Colonic mucosa (tissue), 4 donors: ENCODE measurements at places on chromosomes 1 and 21.

GRCh38 chr1:51345300-51345687 is 14.9 kb upstream of the TTC39A start:
- no peak for DNase-seq

- DNase-seq, result no peak
These were observed 79.9 kb downstream of the DMRTA2 start for GRCh38 chr1:50343323-50343722.

DNA sequence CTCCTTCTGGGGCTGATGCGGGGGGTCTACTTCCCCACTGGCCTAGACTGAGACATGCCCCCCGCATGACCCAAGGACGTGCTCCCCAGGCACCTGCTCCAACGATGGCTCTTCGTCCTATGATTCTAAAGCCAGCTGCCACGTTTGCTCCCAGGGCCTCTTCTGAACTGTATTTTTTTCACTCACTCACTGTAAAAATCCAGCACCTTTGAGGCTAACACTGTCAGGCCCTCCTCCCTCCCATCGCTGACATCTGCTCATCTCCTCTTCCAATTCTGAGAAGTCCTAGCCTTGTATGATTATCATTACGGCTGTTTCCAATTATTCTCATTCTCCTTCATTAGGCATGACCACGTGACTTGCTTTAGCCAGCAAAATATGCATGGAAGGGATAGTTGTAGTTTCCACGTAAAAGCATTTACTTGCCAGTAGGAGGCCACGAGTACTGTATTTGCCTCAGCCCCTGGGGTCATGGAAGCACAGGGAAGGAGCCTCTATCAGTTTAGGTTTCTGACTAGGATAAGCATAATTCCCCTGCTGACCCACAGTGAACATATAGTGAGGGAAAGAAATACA is 19.1 kb upstream of the EDN2 start:
- DNase-seq, result no peak

DNA sequence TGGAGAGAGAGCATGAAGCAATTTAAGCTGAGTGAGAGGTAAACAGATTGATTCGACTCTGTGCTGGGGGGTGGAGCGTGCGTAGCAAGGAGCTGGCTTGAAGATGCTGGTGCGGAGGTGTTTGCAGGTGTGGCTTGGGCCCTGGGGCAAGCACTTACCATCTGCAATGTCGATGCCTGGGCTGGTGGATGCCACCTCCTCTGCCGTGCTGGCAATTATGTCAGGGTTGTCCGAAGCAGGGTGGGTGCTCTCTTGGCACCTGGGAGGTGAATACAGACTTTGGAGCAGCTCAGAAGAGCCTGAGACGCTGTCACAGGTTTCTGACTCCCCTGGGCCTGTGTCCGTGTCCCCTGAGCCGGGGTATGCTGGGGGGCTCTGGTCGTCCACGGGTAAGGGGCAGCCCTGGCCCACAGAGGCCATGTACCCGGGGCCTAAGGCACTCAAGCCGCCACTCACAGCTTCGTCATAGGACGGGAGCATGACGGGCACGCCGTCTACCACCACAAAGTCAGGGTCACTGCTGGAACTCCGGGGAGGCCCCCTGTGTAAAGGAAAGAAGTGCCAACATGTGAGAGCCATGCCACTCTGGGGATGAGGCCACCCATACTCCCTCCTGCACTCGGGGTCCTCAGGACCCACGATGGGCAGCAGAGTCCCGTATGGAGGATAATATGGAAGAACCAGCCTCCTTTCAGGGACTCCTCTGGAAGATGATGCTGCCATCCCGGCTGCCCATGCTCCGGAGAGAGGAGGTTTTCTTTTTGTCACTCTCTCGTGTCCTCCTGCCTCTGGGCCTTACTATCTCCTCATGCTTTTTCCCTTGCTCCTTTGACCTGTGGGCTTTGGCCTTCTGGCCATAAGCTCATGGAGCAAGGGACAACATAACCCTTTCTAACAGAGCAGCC is 80.3 kb upstream of the TLR5 start:
- DNase-seq, result no peak

GRCh38 chr1:15730423-15730822 is 5.6 kb upstream of the SLC25A34 start:
- DNase-seq, result no peak

- no peak for DNase-seq
These were observed 68.5 kb upstream of the PLXNA2 start for GRCh38 chr1:208312706-208313105.

DNA sequence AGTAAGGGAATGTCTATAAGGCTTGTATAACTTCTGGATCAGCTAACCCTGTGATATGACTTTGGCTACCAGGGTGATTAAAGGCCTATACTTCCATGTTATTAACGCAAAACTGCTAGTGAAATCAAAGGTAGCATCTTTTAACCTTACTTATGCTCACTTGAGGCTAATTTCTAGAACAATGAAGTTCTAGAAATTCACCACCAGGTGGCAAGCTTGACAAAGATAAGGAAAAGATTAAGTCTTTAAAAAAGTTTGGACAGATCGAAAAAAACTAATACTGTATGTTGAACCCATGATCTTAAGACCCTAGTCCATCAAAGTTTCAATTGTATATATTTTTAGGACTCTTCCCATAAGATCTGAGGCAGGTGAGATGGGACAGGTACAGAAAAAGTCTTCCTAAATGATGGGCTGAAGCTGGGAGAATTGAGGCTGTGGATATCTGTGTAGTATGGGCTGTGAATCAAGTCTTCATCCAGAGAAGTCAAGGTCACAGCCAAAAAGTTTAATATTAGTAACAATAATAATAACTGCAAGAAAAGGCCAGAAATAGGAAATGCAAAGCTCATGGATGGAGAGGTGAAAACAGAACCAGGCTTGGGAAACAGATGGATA is 18.8 kb downstream of the KYAT3 start:
- no peak for DNase-seq

DNA sequence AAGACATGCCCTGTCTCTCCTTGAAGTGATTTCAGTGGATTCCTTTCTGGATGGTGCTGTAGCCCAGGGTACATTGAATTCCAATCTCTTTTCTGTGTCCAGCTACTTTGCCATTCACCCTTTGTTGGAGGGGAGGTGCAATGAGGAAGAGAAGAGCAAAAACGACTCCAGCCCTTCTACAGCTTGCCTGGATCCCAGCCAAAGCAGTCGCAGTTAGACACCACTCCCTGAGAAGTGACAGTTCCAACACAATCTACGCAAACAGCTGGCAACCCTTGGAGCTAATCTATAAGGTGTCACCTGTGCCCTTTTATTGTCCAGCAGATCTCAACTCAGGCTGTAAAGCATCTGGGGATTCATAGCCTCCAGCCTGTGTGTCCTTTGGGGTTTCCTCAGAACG is 4.6 kb downstream of the CD244 start:
- DNase-seq, result peak; percentile 89

DNA sequence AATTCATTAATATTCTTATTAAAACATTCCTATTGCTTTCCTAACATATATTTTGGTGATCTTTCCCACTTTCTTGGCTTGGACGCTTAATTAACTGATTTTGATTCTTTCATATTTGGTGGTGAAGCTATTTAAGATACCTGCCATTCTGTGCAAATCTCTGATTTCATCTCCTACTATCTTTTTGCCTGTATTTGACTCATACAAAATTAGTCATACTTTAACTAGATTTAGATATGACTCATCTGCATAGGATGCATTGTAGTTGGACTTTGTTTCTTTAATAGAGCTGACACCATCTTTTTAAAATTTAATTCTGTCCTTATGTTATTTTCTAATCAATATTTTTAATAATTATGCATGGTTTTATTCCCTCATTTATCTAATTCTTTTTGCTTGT is 93.8 kb upstream of the PLPPR4 start:
- DNase-seq, result no peak

DNA sequence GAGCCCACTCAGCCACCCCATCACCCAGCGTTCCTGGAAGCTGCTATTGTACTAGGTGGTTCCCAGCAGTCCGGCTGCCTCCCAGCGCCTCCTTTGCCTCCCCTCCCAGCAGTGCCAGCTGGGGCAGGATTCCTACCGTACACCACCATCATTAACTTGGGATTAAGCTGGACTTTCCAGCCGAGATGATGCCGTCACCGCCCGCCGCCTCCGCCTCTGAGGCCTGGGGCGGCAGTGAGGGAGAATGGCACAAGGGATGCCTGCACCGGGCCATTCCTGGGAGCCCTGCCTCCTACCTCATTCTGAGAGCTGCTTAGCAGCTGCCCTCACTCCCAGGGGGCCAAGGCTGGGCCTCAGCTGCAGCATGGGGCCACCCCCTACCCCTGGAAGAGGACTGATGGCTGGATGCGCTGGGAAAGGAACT is 13.2 kb downstream of the CNTN2 start:
- DNase-seq, result no peak

DNA sequence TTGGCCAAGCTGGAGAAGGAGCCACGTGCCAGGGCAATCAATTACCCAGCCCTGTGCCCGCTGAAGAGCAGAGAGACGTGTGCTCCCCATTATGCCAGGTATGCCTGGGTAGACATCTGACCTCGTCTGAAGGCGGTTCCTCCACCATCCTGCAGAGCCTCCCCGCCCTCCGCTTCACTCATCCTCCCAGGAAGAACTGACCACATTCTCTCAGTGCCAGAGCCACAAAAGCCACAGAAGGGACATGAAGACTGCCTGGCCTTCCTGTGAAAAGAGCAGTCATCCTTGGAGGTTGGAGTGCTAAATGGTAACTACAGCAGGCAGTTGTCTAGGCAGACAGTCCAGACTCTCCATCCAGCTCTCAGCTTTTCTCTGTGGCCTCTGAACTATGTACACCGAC is 12.0 kb downstream of the SYT2 start:
- no peak for DNase-seq

- no peak for DNase-seq
These were observed 10.1 kb upstream of the KRTAP13-2 start for GRCh38 chr21:30382201-30382600.

GRCh38 chr1:183126000-183126366 is 60.1 kb upstream of the LAMC2 start:
- DNase-seq, result no peak

GRCh38 chr1:62962901-62963776 is 179.2 kb downstream of the ATG4C start:
- DNase-seq, result peak; percentile 43

- no peak for DNase-seq
These were observed 8.5 kb upstream of the DMBX1 start for GRCh38 chr1:46480959-46481646.

- no peak for DNase-seq
These were observed 421.0 kb downstream of the MRPL39 start for GRCh38 chr21:25186273-25186672.

DNA sequence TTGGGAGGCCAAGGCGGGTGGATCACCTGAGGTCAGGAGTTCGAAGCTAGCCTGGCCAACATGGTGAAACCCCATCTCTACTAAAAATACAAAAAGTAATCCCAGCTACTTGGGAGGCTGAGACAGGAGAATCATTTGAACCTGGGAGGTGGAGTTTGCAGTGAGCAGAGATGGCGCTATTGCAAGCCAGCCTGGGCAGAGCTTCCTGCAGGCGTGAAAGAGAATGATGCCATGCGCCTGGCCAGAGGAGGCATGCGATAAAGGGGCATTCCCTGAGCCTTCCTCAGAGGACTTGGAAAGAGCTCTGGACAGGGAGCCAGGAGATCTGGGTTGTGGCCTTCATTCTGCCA is 3.2 kb downstream of the E2F2 start:
- DNase-seq, result no peak

GRCh38 chr1:183023146-183023600 is at the start of gene LAMC1:
Gene LAMC1, plus strand, starts transcription at chr1:183023420. Its CDS starts 297 bp downstream, at chr1:183023717.
- DNase-seq, result peak; percentile 67

DNA sequence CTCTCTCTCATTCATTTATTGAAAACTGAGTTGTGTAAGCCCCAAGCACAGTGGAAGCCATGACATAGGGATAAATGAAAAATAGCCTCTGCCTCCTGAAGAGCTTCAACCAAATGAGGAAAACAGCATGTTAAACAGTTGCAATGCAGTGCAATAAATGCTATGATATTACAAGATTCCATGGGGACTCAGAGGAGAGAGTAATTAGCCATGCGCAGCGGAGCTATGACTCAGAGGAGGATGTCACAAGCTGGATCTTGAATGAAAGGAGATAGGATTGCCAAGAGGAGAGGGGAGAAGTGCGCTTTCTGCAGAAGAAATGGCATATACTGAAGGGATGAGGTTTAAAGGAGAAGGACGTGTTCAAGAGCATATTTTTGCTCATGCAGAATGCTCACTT is 231.3 kb upstream of the PLXNA2 start:
- no peak for DNase-seq

GRCh38 chr21:32335601-32336575 is 37.2 kb downstream of the MRAP start:
- DNase-seq, result no peak

DNA sequence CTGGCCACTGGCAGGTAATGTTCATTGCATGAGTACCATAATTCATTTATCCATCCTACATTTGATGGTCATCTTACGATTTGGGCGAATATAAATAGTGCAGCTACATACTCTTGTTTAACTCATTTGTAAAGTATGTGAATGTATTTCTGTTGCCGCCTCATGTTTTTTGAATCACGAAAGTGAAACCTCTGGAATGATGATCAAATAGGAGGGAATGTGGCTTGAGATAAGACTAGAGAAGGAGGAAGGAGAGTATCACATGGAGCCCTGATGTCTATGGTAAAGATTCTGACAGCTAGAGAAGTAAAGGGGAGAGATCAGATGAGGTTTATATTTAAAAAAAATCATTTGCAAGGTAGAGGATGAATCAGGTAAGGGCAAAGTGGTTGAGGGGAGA is 8.0 kb downstream of the MRPS14 start:
- no peak for DNase-seq

DNA sequence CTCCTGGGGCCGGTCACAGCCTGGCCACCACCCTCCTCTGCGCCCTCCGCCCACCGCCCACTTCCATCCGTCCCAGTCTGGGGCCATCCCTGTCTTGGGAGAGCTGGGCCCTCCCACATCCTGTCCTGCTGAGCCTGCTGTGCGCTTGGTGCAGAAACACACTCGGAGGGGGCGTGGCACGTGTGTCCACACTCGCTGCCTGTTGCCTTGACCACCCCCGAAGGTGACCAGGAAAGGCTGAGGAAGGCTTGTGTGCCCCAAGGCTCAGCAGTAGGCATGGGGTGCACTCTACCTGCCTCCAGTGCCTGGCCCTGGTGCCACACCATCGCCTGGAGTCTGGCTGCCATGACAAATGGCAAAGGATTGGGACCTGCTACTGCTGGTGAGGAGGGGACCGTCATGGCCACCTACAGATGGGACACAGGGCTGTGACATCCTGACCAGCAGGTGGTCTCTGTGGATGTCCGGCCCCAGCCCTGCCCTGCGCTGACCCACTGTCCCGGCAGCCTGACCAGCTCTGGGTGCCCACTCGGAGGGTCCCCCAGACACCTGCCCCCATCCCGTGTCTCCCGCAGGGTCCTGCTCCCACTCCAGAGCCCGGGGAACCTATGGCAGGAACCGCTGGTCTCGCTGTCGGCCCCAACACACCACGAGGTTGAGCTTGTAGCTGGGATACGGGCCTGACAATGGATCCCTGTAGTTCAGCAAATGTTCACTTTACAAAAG is 23.2 kb upstream of the PTTG1IP start:
- DNase-seq, result no peak

DNA sequence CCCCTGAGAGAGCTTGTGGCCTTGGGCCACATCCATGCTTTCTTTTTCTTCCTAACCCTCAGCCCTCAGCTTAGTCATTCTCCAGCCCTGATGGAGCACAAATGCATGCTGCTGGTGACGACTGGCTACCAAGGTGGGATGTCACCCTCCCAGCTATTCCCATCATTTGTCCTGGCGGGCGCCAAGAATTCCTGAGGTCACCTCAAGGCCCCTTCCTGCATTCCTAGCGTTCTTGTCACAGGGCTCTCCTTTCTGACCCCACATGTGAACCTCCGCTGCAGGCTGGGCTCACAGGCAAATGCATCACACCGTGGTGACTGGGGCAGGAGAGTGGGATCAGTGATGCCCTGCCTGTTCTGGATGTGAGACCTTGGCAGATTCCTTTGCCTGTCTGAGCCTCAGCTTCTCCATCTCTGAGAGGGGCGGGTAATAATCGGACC is 53.4 kb upstream of the IFFO2 start:
- DNase-seq, result no peak
